ENCODE measurements at places on chromosomes 16 and 17.
A peak's percentile ranks its signal among the peaks of the same experiment; 100 is the strongest.

DNA sequence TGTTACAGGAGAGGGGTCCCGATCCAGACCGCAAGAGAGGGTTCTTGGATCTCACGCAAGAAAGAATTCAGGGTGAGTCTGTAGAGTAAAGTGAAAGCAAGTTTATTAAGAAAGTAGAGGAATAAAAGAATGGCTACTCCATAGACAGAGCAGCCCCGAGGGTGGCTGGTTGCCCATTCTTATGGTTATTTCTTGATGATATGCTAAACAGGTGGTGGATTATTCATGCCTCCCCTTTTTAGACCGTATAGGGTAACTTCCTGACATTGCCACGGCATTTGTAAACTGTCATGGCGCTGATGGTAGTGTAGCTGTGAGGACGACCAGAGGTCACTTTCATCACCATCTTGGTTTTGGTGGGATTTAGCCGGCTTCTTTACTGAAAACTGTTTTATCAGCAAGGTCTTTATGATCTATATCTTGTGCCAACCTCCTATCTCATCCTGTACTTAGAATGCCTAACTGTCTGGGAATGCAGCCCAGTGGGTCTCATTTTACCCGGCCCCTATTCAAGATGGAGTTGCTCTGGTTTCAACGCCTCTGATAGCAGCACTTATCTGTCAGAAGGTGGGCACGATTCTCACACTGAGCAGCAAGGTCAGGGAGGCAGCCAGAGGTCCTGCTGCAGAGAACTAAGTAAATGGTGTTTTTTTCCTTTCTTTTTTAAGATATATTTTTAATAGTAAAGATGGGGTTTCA lies 26.5 kb upstream of the XYLT2 start:
- no peak for DNase-seq

DNA sequence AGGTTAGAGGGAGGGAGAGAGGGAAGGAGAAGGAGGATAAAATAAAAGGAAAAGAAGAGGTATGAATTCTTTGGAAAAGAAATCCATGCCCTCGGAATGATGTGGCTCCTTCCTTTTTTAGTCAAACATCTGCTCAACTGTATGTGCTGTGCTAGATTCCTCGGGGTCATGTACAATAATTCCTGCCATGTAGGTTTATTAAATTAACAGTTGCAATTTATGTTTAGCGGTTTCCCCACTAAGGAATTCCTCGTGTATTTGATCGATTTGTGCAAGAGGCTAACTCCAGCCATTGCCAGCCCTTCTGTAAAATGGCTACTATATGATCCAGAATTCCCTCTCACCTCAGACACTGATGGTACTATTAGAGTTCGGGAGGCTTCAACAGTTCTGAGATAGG lies 83.0 kb upstream of the TBX2 start:
- no peak for DNase-seq

- no peak for DNase-seq
These were observed 42.3 kb upstream of the CDYL2 start for GRCh38 chr16:80846680-80847079.

DNA sequence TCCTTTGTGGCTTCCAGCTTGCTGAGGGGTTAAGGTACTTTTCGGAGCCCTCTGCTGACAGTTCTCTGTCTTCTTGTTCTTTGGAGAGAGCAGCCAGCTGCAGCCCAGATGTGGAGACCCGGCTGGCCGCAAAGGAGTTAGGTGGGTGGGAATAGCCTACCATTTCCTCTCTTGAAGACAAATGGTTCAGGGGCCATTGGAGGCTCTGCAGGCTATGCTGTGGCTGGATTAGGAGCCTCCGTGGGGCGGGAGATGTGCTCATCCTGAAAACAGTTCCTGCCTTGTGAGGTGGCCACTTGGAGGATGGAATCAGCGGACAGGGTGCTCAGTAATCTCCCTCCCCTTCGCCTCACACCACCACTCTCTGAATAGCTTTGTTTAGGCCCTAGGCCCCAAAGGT lies 30.3 kb downstream of the MEOX1 start:
- DNase-seq = peak; percentile 15

DNA sequence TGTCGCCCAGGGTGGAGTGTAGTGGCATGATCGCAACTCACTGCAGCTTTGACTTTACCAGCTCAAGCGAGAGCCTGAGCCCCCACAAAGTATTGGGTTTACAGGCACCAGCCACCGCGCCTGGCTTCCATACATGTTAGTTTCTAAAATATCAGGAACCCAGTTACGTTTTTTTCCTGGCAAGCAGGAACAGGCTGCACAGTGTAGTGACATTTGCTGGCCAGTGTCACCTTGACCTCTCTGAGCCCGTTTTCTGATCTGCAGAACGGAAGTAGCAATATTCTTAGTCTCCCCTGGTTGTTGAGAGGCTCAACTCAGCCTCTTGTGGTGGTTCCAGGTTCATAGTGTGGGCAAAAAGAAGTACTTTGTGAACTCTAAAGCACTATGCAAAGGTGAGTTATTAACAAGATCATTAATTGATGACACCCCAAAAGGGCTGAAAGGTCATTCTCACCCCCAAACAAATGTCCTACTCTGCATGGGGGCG lies 15.6 kb downstream of the IGF2BP1 start:
- no peak for DNase-seq

Measured in AG10803 (cell line).